ENCODE measurements at places on chromosomes 2 and 18. TPM values are rescaled to one million over a fixed set of nuclear protein-coding genes. Genes with fewer than 3 reads are reported as not detected.

DNA sequence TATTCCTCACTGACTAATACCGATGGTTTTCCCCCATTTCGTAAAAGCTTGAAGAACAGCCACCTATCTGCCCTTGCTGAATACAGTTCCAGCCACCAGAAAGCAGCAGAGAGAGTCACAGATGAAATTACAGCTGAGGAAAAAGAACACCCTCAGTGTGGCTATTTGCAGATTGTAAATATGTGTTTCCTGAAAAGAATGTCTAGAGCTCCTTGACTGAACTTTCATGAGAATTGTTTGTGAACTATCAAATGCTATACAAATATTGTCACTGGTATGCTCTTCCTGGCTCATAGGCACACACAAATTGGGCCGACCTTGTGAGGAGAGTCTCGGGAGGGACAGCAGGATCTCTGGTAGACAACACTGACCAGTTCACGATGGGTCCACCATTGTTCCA is 58.1 kb upstream of the TTC39C start:
- no peak for DNase-seq

DNA sequence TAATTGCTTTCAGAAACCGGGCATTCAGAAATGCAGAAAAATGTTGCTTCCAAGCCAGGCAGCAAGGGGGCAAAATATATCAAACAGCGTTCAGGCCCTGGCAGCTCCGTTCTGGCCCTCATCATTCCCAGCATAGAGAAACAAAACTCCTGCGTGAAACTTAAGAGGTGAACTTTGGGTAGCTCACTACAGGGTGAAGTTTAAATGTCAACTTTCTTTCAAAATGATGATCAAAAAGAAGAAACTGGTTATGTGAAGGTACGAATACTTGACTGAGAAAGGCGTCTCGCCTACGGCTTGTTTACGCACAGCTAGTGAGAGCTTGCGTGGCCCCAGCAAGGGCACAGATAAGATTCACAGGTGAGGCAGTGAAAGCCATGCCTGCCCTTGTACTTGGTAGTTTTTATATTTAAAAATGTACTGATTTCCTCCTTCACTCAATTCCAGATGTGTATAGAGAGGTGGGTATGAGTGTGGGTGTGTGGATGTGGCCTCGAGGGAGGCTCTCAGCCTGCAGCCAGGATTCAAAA is 127.5 kb downstream of the NFATC1 start:
- no peak for DNase-seq

- DNase-seq, result no peak
Observed at GRCh38 chr2:5932556-5933469, 240.6 kb downstream of the SOX11 start.

GRCh38 chr2:167572883-167573619 is 674.3 kb downstream of the STK39 start:
- no peak for DNase-seq

DNA sequence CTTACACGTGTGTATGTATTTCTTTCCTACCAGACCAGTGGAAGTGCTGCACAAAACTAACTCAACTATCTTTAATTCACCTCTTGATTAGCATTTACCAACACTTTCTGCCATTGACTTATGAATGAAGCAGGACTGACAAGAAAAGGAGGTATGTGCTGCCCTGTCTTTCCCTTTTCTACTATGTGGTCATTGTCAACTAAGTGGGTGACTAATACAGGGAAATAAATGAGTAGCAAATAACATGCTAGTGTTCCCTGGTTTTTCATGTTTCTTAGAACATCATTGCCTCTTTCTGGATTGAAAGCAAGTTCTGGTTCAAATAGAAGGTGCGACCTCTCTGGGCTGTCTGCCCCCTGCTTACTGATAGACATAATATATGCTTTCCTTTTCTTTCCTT is 58.0 kb downstream of the LINC00305 start:
- no peak for DNase-seq

- no peak for DNase-seq
Observed at GRCh38 chr2:25178976-25179375, 10.6 kb upstream of the POMC start.

- no peak for DNase-seq
Observed at GRCh38 chr2:64836566-64836965, 152.6 kb upstream of the SLC1A4 start.

DNA sequence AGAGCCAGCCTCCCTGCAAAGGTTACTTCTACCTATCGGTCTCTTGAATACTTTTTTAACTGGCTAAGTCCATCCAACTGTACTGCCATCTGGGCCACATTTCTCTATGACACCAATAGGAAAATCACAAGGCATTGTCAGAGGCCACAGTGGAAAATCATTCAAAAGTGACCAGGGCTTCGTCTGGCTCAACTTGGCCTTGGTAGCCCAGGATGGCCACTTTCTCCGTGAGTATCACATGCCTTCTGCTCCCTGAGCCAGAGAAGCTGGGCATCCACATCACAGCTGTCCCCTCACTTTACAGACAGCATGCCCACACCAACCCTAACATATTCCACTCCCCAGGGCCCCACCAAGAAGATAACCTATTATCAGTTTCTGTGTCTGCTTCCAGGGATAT is 5.8 kb downstream of the CIB4 start:
- no peak for DNase-seq

DNA sequence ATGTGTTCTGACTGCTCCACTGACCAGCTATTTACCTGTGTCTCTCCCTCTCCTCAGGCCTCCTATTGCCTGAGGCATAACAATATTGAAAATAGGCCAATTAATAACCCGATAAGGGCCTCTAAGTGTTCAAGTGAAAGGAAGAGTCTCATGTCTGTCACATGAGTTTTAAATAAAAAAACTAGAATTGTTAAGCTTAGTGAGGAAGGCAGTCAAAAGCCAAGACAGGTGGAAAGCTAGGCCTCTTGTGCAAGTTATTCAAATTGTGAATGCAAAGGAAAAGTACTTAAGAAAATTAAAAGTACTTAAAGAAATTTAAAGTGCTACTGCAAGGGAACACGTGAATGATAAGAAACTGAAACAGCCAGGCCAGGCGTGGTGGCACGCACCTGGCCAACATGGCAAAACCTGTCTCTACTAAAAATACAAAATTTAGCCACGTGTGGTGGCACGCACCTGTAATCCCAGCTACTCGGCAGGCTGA is 44.9 kb upstream of the TAF4B start:
- no peak for DNase-seq

DNA sequence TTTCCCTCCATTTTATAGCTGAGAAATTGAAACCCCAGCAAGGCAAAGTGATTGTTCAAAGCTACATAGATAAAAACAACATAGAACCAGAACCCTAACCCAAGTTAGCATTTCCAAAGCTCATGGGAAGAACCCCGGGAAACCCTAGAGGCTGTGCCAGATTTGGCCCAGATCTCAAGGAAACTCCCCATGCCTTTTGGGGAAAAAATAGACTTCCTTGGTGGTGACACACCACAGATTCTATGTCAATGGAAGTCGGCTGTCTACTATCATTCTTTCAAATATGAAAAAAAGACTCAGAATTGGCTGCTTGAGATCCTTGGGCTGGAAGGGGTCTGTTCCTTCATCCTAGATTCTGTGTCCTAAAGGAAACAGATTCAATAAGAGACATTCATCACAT is 8.4 kb downstream of the COL6A3 start:
- DNase-seq, result no peak

GRCh38 chr2:159880729-159881128 is 82.7 kb upstream of the CD302 start:
- no peak for DNase-seq

DNA sequence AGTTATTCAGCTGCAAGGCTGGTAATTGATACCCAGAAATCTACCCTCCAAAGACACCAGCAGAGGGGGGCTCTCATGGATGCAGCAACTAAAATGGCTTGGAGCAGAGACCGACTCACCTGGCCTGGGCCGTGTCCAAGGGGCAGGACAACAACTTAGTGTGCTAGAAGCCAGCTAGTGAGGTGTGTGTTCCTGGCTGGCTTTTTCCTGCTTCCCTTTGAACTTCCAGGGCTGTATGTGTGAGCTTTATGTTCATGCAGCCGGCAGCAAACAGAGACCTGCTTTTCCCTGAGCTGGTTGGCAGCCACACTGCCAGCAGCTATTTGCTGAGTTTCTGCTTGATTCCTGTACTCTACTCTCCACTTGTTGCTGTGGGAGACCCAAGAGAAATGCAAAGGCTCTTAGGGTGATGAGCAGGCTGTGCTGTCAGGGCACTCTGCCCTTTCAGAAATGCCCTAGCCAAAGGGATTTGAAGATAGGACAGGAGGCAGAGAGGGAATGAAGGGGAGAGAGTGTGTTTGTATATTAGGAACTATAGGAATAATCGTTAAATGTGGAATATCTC is 23.7 kb upstream of the GRP start:
- DNase-seq, result no peak

DNA sequence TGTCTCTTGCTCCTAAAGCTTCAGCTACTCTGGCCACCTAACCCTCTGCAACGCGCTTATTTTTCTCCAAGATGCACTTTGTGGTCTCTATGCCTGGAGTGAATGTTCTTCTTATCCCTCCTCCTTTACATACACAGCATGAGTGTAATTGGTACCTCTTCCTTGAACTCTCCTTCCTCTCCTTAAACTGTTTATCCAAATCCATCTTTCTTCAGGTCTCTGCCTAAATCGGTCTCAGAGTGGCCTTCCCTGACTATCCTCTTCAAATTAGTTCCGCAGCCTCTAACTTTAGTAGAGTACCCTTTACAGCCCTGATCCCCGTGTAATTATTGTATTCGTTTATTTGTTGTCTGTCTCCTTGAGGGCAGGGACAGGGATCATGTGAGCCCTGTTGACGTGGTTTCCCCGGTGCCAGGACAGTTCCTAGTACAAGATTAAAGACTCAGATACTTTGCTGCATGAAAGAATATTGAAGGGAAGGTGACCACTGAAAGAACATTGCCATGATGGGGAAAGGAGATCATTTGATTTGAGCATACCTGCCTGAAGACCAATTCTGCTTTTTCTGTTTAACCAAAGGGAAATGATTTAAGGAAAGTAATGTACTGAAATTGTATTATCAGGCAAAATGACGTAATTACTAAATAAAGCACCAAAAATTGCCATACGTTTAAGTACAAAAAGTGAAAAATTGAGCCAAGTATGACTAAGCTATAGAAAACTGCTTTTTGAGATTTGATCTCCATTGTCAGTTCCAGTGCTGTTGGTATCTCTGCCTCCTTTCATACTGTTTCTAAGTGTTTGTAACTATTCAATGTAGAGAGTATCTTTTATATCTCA is 1.2 kb downstream of the CNOT9 start:
- peak; percentile 68 for DNase-seq

GRCh38 chr18:54878159-54878622 is 49.9 kb downstream of the RAB27B start:
- peak; percentile 14 for DNase-seq

ARHGAP28 gene
- 0.05 TPM for total RNA-seq

RESP18 gene
- total RNA-seq, result not detected

CYS1 gene
- total RNA-seq, result 0.79 TPM

MPHOSPH10 gene
- 14.1 TPM for total RNA-seq

HEATR5B gene
- 8.2 TPM for total RNA-seq

Data from M059J (cell line).